ENCODE measurements at places on chromosomes 6 and 20. TPM values are rescaled to one million over a fixed set of nuclear protein-coding genes. Genes with fewer than 3 reads are reported as not detected.
A peak's percentile ranks its signal among the peaks of the same experiment; 100 is the strongest.

- no peak for DNase-seq
Observed at GRCh38 chr6:7114744-7115458, 7.1 kb downstream of the RREB1 start.

SMIM8 gene
- polyA plus RNA-seq, result 5.7 TPM

DDX43 gene
- polyA plus RNA-seq, result 0.20 TPM

- no peak for DNase-seq
Observed at GRCh38 chr6:33288141-33288920, 708 bp downstream of the WDR46 start.

DNA sequence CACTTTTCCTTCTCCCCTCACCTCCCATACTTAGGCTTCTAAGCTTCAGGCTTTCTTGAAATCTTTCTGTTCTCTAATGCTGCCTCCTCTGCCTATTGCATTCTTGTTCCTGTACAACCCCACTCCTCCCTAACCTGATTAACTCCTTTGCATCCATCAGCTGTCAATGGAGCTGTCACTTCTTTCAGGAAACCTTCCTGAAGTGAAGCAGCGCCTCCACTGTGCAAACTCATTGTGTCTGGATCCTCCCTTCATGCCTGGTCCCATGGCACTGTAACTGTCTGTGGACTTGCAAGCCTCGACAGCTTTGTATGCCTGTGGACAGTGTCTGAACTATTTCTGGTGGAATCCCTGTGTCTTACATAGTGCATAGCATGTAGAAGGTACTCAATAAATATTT lies 185.0 kb downstream of the HS3ST5 start:
- DNase-seq, result no peak

DNA sequence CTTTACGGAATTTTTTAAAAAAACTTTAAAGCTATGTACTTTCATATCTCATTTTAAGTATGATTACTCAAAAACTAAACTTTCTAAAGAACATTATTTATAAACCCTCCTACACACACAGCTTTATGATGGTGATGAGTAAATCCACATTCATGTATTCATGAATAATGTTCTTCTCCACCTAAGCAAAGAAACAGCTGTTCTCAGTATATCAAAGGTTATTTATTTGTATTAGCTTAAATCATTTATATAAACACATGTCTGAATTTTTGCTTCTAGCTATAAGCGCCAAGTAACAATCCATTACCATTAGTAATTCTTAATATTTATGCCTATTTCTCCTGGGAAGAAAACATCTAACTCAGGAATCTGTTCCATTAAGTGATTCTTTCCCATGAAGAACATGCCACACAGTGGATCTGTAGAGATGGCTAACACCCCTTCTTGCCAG lies 63.3 kb downstream of the SMLR1 start:
- no peak for DNase-seq

GRCh38 chr6:111846492-111847409 lies 26.5 kb downstream of the FYN start:
- DNase-seq, result no peak

DNA sequence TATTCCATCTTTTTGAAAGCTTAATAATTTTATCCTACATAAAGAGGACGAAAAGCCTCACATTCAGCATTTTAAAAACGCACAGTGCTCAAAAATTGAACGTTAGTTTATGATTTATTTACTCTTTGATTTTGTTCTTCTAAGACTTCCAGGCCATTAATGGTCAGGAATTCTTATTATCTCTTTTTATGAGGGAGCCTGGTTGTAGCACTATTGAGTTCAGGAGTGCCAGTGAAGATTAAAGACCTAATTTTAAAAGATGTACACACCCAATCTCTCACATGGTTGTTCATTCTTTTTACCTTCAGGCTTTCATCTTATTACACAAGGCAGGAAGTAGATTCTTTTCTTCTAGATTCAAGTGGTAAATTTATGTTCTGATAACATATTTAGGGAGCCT lies 68.6 kb downstream of the HDDC2 start:
- no peak for DNase-seq

GRCh38 chr6:117907601-117908245 lies 659 bp downstream of the SLC35F1 start:
- DNase-seq, result peak; percentile 10

DNA sequence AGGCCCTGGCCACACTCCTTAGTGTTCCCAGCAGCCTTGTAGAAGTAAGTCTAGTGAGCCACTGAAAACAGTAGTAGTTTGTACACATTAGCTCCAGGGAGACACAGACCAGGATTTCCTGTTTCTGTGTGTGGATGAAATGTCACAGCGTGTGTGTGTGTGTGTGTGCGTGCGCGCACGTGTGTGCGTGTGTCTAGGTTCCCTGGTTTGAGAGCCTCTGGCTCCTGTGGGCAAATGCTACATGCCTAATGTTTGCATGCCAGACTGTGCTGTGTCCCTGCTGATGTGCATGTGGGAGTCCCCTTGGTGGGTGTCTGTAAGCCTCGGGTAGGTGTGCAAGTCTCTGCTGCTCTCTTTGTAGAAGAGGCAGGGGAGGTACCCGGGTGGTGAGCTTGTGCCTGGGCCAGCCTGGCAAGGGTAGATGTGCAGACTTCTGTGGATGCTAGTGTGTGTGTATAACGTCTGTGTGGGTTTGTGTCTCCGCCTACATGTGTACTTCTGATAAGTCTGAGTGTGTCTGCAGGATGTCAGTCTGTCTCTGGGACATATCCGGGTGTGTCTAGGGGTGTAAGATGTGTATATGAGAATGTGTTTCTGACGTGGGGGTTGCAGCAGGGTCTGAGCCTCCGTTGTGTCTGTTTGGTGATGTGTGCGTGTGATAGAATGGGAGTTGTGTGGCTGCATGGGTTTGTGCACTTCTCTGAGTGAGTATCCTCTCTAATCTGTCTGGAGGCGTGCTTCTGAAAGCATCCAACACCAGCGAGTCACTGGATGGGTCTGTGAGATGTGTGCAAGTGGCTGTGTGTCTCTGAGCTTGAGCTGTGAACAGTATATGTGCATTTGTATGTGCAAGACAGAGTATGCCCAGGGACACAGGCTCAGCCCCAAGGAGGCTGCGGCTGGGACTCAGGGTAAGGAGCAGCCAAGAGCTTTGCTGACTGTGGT lies 19.0 kb upstream of the TLDC2 start:
- no peak for DNase-seq

DNA sequence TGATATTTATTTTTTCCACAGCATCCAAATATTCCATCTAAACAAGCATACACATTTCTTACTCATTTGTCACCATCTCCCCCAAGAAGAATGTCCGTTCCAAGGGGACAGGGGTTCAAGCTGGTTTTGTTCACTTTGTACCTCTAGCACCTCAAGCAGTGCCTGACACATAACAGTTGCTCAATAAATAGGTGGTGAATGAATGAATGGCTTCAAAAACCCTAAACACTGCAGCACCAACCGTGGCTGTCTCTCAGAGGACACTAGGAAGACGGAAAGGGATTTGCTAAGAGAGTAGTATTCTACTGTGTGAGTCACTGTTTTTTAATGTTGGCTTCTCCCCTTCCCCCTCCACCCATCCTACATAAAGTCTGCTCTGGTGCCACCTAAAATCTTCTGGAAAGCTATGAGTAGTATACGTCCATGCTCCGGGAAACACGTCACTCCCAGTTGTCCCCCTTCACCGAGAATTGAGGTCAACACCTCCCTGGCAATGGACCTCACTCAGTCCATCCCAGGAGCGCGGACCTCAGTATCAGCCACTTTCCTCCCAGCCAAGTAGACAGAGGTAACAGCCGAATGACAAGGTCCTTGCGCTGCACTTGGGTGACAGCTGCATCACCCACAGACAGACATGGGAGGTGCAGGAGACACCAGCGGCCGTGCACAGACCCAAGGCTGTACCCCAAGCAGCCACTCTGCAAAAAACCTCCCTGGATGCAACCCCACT lies 107.4 kb downstream of the PREX1 start:
- DNase-seq, result no peak

NOX3 gene
- not detected for polyA plus RNA-seq

HCRTR2 gene
- not detected for polyA plus RNA-seq

DNA sequence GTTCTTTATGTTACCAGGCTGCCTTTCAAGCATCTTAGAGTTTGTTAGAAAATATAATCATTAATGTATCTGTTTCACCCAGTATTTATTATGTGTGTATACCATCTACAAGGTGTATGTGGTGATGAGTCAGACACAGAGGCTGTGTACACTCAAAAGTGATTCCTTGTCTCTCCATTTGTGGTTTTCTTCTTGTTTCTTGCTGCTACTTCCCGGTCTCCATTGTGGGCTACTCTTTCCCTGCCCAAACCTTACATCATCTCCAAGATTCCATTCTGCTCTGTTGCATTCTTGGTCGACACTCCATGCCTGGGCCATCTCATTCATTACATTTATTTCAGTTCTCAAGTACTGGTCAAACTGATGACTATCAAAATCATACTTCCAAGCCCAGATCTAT lies 182.2 kb upstream of the STXBP5 start:
- DNase-seq, result no peak

RBBP9 gene
- polyA plus RNA-seq, result 2.2 TPM

PNLDC1 gene
- polyA plus RNA-seq, result 0.25 TPM

- DNase-seq, result peak; percentile 16
Observed at GRCh38 chr6:90068264-90068663, 174.0 kb downstream of the GJA10 start.

IL17A gene
- not detected for polyA plus RNA-seq

- no peak for DNase-seq
Observed at GRCh38 chr6:13124131-13124530, 204.2 kb downstream of the TBC1D7 start.

All from psoas muscle (tissue), 8 donors.